RWPE1 (cell line): ENCODE measurements at places on chromosomes 12 and 14.

- DNase-seq, result peak; percentile 77
Observed at GRCh38 chr14:36767603-36768281, 106.1 kb downstream of the PAX9 start.

DNA sequence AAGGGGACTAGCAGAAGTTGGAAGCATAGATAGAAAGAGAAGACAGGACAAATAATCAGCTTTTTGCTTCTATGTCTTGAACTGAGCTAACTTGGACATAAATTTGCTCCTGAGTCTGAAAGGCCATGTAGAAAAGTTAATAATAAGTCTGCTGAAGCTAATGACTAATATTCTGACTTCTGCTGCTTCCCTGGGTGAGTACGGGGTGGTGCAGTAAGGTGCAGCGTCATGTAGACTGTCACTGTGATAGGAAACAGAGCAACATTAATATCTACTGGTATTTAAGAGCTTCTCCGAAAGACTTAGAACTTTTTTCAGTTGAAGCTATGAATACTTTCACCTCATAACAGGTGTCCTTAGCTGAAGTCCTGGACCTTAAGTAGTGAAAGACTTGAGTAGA, 34.1 kb upstream of the CPM start:
- no peak for DNase-seq

- no peak for DNase-seq
Observed at GRCh38 chr12:104971306-104971705, 13.2 kb upstream of the SLC41A2 start.

GRCh38 chr14:43735932-43736331, 771.2 kb downstream of the FSCB start:
- no peak for DNase-seq
